ENCODE measurements at places on chromosomes 5 and 9. TPM values are rescaled to one million over a fixed set of nuclear protein-coding genes. Genes with fewer than 3 reads are reported as not detected.
A peak's percentile ranks its signal among the peaks of the same experiment; 100 is the strongest.

GRCh38 chr5:77308154-77308960, 97.9 kb downstream of the PDE8B start:
- DNase-seq: no peak

DNA sequence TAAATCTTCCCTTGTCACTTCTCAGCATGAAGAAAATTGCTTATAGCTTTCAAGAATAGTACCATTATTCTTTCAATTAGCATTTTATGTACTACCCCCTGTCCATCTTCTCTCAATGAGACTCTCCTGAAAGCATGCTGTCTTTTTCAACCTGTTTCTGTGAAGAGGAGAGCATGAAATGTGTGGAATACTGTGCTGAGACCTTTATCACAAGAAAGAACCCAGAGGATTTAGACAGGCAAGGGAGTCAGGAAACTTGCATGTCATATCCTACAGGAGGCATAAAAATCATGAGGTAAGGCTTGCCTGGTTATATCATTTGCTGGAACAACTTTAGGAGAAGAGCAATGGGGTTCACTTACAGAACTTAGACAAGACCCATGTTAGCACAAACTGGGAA, 56.7 kb upstream of the LPAR1 start:
- DNase-seq: no peak

DNA sequence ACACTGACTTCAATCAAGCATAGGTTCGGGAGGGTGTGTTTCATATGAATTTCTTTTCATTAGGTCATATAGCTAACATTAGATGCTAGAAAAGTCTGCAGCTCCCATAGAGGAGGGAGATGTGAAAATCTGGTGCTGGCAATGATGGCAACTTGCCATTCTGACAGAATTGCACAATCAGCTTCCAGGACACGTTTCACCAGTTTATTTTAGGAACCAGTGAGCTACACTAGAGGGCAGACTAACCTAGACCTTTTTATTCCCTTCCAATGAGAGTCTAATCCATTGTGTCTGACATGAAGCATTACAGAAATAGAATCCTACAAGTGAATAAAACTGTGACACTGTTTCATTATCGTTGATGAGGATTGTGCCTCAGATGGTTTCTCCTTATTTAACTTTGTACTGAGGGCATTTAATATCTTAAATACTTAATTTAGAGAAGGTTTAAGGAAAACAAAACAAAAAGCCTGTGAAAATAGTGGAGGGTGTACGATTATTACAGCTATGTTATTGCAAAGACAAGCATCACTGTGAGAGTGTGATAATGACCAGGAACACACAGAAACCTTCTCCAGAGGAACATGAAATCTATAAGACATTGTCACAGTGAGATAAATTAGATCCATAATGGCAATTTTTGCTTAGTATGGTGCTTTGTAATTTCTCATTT, 363.3 kb upstream of the RPS23 start:
- peak; percentile 70 for DNase-seq

Gene MLANA
- total RNA-seq: not detected

DNA sequence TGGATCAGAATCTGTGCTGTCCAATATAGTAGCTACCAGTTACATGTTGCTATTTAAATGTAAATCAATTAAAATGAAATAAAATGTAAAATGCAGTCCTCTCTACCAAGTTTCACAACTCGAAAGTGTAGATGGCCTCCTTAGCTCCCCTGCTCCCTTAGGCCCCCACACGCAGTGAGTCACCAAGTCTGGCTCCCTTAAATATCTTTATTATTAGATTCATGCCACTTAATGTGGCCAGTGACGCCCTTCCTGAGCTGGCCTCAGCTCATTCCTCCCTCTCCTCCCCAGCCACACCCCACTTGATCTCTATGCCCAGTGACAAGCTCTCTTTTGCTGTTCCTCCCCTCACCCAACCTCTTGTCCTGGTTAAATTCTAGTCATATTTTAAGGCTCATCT, 88.4 kb upstream of the DNAH5 start:
- DNase-seq: no peak

- no peak for DNase-seq
These were observed 859 bp downstream of the RETREG1 start for GRCh38 chr5:16615741-16616535.

GRCh38 chr9:77751341-77752091, 103.4 kb upstream of the GNA14 start:
- peak; percentile 30 for DNase-seq

DNA sequence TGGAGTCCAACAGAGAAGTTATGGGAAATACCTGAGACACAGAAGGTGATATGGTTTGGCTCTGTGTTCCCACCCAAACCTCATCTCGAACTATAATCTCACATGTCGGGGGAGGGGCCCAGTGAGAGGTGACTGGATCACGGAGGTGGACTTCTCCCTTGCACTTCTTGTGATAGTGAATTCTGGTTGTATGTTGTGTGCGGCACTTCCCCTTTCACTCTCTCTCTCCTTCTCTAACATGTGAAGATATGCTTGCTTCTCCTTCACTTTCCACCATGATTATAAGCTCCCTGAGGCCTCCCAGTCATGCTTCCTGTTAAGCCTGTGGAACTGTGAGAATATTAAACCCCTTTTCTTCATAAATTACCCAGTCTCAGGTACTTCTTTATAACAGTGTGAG, 96.1 kb downstream of the TMEM232 start:
- DNase-seq: no peak

- no peak for DNase-seq
These were observed at the start of gene PCAT7 for GRCh38 chr9:94554439-94555331. Gene PCAT7 (plus strand): TSS chr9:94555083.

DNA sequence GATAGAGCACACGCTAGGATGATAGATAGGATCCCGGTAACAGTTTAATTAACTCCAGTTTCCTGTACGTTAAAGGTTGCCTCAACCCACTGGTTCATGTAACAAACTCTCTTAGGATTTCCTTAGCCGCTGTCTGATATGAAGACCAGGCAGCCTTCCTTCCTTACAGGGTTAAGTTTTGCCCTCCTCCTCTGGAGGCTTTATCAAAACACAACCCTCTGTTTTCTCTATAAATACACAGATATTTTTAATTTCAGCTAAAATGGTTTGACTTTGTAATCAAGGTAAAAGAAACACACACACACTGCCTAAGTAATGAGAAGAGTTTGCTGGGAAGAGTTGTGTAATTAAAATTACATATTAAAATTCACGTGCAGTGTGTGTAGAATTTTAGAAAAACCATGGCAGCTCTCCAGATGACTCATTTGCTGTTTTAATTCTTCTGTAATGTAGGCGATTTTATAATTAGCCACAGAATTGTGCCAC, 369.8 kb downstream of the CSNK1G3 start:
- DNase-seq: no peak

DNA sequence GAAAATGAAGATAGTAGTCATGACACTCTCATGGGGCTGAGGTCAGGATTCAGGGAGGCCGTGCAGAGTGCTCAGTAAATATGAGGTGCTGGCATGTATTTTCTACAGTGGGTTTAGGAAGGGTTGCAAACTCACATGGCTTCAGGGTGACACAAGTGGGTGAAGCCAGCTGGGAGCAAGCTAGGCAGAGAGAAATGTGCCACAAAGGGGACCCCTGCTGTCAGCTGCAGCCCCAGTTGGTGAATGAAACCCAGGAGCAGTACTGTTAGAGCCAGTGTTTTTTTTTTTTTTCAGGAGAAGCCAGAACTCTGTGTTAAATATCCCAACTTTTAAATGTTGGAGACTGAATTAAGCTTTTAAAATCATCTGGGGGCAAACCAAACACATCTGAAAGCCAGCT, 75.3 kb downstream of the INSYN2B start:
- no peak for DNase-seq

Gene SH2D3C
- total RNA-seq: 15.8 TPM

DNA sequence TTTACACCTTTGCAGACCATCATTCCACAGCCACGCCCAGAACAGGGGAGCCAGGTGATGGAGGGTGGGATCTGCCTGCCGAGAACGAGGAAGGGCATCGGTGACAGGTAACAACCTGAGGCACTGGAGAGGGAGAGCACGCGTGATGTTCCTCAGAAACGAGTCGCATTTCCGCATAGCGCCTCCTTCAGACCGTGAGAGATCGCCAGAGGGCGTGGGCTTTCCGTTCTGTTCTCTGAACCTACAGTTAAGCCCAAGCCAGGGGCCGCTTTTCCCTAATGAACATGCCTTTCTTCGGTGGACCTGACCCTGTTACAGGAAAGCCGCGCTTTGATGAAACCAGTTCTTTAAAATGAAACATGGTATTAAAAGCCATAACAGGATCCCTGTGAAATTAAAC, 17.1 kb upstream of the ADAMTS2 start:
- DNase-seq: no peak

- DNase-seq: no peak
These were observed 832 bp downstream of the LMBRD2 start for GRCh38 chr5:36150676-36151433.

Gene BTNL3
- total RNA-seq: not detected

Gene FOXD4L4
- not detected for total RNA-seq

Gene FBXW2
- 48.2 TPM for total RNA-seq
